ENCODE measurements at places on chromosomes 4 and X. TPM values are rescaled to one million over a fixed set of nuclear protein-coding genes. Genes with fewer than 3 reads are reported as not detected.

DNA sequence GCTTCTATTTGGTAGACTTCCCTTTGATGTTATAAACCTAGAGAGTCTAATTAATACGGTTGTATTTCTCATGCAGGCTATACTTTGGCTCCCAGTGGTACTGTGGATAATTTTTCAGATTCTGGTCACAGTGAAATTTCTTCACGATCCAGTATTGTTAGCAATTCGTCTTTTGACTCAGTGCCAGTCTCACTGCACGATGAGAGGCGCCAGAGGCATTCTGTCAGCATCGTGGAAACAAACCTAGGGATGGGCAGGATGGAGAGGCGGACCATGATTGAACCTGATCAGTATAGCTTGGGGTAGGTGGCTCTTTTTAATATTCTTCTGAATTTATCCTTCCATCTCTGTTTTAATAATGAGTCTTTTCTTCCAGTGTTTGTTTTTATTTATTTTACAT, 249.7 kb downstream of the RAPGEF2 start:
- no peak for DNase-seq
- H3K4me1 ChIP-seq = no peaks in the 10 kb centered on the region
- no peaks in the 10 kb centered on the region for H3K27me3 ChIP-seq
- H3K36me3 ChIP-seq = no peaks in the 10 kb centered on the region

DNA sequence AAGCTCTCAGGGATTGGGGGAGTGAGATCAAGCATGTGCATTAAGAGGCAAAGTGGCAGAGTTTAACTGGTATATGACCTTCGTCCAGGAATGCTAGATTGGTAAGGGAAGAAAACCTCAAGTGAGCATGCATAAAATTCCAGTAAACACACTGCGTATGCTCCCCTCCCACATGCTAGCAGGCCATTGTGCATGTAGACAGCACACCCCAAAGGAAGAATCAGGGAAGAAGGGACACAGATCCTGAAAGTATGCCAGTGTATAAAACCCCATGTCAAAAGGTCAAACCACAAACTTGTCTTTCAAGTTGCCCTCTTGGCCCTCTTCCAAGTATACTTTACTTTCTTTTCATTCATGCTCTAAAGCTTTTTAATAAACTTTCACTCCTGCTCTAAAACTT, 405.2 kb upstream of the CNKSR2 start:
- H3K27me3 ChIP-seq = no peaks in the 10 kb centered on the region
- no peak for DNase-seq
- H3K4me3 ChIP-seq = no peak overlapping the region
- no peak overlapping the region for H3K27ac ChIP-seq

DNA sequence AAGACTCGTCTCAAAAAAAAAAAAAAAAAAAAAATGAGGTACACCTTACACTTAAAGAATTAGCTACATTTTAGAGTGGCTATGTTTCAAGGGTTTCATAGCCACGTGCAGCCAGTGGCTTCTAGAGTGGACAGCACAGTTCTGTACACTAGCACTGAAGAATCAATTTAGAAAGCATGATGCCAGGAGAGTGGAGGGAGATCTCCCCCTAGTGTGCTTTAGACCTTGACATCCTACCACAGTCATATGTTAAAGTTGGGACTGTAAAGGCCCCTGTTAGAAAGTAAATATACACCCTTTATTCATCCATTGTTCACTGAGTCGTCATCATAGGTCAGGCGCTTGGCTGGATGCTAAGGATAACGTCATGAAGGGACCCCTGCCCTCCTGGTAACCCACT, 179.4 kb downstream of the QDPR start:
- no peaks in the 10 kb centered on the region for H3K4me1 ChIP-seq
- H3K27ac ChIP-seq = no peak overlapping the region
- H3K36me3 ChIP-seq = no peaks in the 10 kb centered on the region

DNA sequence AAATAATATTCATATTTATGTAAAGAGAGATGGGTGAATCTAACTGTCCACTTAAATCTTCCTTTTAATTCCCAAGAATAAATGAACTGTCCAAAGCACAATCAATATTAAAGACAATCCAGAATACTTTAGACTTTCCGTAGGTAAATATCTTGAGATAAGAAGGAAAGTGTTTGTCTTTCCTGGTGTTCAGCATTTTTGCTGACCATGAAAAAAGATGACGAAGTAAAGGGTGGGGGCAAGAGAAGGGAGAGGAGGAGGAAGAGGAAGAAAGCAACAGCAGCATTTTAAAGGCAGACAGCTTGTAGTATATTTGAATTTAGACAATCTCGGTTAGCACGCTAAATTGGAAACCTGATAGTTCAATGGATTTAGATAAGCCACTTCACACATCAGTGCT, 498.2 kb downstream of the KCNIP4 start:
- DNase-seq = no peak
- H3K4me3 ChIP-seq = no peak overlapping the region
- no peaks in the 10 kb centered on the region for H3K36me3 ChIP-seq

- H3K27ac ChIP-seq = no peak overlapping the region
- H3K4me3 ChIP-seq = no peak overlapping the region
- H3K36me3 ChIP-seq = no peaks in the 10 kb centered on the region
- H3K4me1 ChIP-seq = no peaks in the 10 kb centered on the region
Observed at GRCh38 chr4:121952290-121952689, 430 bp upstream of the TRPC3 start.

GRCh38 chr4:102345795-102346100, 466 bp upstream of the SLC39A8 start:
- H3K4me1 ChIP-seq = peaks cover 5% of the 10 kb centered on the region
- no peak for DNase-seq
- no peak overlapping the region for H3K27ac ChIP-seq
- H3K36me3 ChIP-seq = no peaks in the 10 kb centered on the region
- peaks cover 17% of the 10 kb centered on the region for H3K27me3 ChIP-seq
- peak overlapping the region; percentile 59 for H3K4me3 ChIP-seq

DNA sequence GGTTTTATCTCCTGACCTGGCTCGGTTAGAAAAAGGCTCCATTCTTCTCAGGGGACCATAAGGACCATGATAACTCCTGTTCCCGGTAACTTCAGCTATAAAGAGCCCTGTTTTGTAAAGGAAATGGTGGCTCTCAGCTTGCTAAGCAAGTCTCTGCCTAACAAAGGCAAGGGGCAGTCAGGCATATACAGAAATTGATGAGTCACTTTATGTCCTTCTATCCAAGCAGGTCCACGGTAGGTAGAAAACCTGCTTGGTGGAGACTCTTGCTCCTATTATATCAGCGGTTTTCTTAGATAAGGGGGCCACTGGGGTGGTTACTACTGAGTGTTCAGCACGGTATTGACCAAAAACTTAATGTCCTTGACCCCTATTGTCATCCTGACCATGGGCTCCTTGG, 203.0 kb upstream of the KLF8 start:
- H3K27me3 ChIP-seq = no peaks in the 10 kb centered on the region
- H3K4me1 ChIP-seq = no peaks in the 10 kb centered on the region
- H3K27ac ChIP-seq = no peak overlapping the region

GRCh38 chr4:99961711-99962110, 11.6 kb upstream of the H2AZ1 start:
- H3K27ac ChIP-seq = no peak overlapping the region
- H3K27me3 ChIP-seq = no peaks in the 10 kb centered on the region
- DNase-seq = no peak

DNA sequence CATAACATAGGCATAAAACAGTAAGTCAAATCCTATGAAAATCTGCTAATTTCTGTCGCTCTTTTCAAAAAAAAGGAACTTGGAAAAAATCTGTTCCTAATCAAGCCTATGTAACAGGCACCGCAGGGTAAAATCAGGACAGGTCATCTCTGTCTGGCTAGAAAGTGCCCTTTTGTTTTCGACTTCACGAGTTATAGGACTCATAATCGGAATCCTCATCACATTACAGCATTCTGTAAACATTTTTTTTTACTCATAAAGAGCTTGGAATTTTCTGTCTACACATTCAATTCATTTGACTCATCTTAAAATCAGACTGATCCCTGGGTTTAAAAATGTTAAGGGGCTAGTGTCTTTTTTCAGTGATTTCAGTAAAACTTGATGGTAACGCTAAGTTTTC, 181.7 kb upstream of the TBC1D9 start:
- peak overlapping the region; percentile 66 for H3K27ac ChIP-seq
- H3K4me1 ChIP-seq = no peaks in the 10 kb centered on the region
- DNase-seq = no peak
- H3K36me3 ChIP-seq = no peaks in the 10 kb centered on the region
- no peak overlapping the region for H3K4me3 ChIP-seq

- no peaks in the 10 kb centered on the region for H3K36me3 ChIP-seq
- no peak overlapping the region for H3K27ac ChIP-seq
- DNase-seq = no peak
- H3K27me3 ChIP-seq = no peaks in the 10 kb centered on the region
- H3K4me3 ChIP-seq = no peak overlapping the region
Observed at GRCh38 chr4:165170819-165171218, 36.5 kb upstream of the KLHL2 start.

DNA sequence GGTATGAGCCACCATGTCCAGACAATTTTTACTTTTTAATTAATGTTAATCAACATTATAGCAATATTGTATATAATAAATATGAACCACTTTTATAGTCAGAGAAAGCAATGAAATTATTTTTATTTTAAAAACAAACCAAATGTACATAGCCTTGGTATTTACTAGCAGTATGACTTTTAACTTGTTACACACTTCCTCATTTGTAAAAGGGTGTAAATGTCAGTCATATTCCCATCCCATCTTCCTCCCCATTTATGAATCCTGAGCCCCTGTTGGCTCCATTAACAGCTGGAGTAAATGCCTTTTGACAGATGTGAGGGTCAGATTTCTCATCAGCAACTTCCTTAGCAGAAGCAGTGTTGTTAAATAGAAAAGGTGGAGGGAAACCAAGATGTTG, 179.6 kb upstream of the SPRY1 start:
- H3K4me3 ChIP-seq = no peak overlapping the region
- H3K27ac ChIP-seq = no peak overlapping the region
- H3K36me3 ChIP-seq = no peaks in the 10 kb centered on the region

GRCh38 chr4:127291316-127291715, 341.4 kb upstream of the INTU start:
- H3K36me3 ChIP-seq = no peaks in the 10 kb centered on the region
- no peaks in the 10 kb centered on the region for H3K4me1 ChIP-seq
- no peaks in the 10 kb centered on the region for H3K27me3 ChIP-seq
- no peak overlapping the region for H3K27ac ChIP-seq
- no peak overlapping the region for H3K4me3 ChIP-seq

DNA sequence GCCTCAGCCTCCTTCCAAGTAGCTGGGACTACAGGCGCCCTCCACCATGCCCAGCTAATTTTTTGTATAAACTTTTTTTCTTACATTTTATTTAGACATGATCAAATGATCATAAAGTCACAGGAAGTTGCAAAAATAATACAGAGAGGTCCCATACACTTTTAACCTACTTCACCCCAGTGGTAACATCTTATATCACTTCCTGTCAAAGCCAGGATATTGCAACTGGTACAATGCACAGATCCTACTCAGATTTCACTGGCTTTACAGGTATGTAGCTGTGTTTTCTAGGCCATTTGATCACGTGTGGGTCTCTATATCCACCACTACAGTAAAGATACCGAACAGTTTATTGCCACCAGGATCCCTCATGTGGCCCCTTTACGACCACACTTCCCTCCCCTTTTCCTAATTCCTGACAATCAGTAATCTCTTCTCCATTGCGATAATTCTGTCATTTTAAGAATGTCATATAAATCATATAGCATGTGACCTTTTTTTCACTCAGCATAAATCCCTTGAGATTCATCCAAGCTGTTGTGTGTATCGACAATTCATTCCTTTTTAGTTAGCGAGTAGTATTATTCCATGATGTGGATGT, 18.0 kb downstream of the RPS6KA3 start:
- H3K4me1 ChIP-seq = no peaks in the 10 kb centered on the region
- no peak overlapping the region for H3K4me3 ChIP-seq
- no peak for DNase-seq
- no peaks in the 10 kb centered on the region for H3K36me3 ChIP-seq

GRCh38 chr4:36260731-36261130, 16.4 kb upstream of the ARAP2 start:
- H3K27me3 ChIP-seq = no peaks in the 10 kb centered on the region
- no peaks in the 10 kb centered on the region for H3K4me1 ChIP-seq
- no peaks in the 10 kb centered on the region for H3K36me3 ChIP-seq

GRCh38 chr4:102627831-102628523, 126.8 kb downstream of the NFKB1 start:
- no peaks in the 10 kb centered on the region for H3K4me1 ChIP-seq
- H3K36me3 ChIP-seq = no peaks in the 10 kb centered on the region
- H3K27ac ChIP-seq = no peak overlapping the region
- no peak overlapping the region for H3K4me3 ChIP-seq

DNA sequence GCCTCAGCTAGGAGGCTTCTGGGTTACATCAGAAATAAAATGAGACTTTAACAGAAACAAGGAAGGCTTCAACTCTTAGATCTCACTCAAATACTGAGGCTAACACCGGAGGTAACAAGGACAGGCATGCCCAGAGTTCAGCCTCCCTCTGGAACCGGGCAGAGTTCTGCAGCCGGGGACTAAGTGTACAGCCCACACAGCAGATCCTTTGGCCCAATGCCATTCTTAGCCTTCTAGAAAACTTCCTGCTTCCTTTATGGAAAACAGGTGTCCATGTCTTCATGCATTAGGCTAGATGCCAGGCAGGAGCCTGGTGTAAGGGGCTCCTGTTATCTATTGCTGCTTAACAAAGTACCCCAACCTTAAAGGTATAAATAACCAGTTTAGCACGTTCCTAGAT, 369.7 kb downstream of the BCOR start:
- H3K27me3 ChIP-seq = no peaks in the 10 kb centered on the region
- DNase-seq = no peak
- no peaks in the 10 kb centered on the region for H3K36me3 ChIP-seq
- no peak overlapping the region for H3K27ac ChIP-seq
- peaks cover 3% of the 10 kb centered on the region for H3K4me1 ChIP-seq
- no peak overlapping the region for H3K4me3 ChIP-seq

GRCh38 chr4:127410201-127410600, 222.6 kb upstream of the INTU start:
- no peaks in the 10 kb centered on the region for H3K36me3 ChIP-seq
- no peaks in the 10 kb centered on the region for H3K4me1 ChIP-seq
- no peak overlapping the region for H3K27ac ChIP-seq
- DNase-seq = no peak
- no peaks in the 10 kb centered on the region for H3K27me3 ChIP-seq

GRCh38 chr4:100098681-100099080, 91.6 kb downstream of the DDIT4L start:
- no peaks in the 10 kb centered on the region for H3K36me3 ChIP-seq
- no peaks in the 10 kb centered on the region for H3K27me3 ChIP-seq
- H3K4me3 ChIP-seq = no peak overlapping the region
- H3K27ac ChIP-seq = no peak overlapping the region
- no peak for DNase-seq

Gene PABPC4L
- total RNA-seq = not detected

Gene PABPC5
- not detected for total RNA-seq

Gene BMX
- total RNA-seq = not detected

Gene SSX1
- total RNA-seq = 0.13 TPM

Gene ZNF630
- total RNA-seq = 3.0 TPM

Gene BBS12
- 1.5 TPM for total RNA-seq

Gene PRMT9
- total RNA-seq = 4.4 TPM

Gene PAGE4
- total RNA-seq = not detected

Gene HOPX
- total RNA-seq = not detected
